T-helper 2 cell (primary cell): ENCODE measurements at places on chromosomes 2 and 18.

DNA sequence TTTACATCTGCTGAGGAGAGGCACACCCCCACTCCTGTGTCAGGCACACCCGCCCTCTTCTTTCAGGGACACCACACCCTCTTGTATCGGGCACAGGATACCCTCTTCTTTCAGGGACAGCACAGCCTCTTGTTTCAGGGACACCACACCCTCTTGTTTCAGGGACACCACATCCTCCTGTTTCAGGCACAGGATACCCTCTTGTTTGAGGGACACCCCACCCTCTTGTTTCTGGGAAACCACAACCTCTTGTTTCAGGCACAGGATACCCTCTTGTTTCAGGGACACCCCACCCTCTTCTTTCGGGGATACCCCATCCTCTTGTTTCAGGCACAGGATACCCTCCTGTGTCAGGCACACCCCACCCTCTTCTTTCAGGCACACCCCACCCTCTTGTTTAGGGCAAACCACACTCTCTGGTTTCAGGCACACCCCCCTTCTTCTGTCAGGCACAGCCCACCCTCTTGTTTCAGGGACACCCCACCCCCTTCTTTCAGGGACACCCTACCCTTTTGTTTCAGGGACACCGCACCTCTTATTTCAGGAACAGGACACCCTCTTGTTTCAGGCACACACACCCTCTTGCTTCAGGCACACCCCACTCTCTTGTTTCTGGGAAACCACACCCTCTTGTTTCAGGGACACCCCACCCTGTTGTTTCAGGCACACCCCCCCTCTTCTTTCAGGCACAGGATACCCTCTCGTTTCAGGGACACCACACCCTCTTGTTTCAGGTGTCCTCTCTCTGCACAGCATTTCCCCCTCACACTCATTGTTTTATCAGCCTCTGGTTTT is 96.2 kb downstream of the TPO start:
- no peak for DNase-seq

DNA sequence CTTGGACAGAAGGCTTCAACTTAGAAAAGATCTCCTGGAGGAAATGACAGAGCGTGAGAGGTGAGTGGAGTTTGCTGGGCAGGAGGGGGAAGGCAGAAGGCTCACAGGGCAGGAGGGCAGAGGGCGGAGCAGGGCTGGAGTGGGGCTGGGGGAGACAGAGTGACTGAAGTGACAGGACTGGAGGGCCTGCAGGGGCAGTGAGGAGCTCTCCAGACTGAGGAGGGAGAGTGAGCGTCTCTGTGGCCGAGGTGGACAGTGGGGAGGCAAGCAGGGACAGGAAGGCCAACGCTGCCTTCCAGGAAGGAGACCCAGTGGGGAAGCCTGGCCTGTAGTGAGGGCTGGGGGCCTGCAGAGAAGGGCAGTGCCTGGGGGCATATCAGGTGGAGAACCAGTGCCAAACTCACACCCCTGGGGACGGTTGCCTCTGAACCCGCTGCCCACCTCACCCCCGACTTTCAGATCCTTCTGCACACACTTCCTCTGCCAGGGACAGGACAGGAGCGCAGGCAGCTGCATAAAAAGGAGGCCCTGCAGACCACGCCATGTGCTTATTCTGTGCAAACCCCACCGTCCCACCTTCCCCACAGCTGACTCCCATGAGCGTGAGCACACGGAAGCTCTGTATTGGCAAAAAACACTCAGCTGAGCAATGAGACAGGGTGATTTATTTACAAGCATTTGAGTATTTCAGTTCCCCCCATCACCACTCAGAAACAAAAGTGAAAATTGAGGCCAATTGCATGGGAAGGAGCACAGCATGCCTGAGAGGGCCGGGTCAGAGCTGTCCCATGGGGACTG is 244.3 kb downstream of the FAM210A start:
- DNase-seq = no peak

GRCh38 chr2:129611471-129611870 is 368.0 kb upstream of the RAB6C start:
- no peak for DNase-seq

DNA sequence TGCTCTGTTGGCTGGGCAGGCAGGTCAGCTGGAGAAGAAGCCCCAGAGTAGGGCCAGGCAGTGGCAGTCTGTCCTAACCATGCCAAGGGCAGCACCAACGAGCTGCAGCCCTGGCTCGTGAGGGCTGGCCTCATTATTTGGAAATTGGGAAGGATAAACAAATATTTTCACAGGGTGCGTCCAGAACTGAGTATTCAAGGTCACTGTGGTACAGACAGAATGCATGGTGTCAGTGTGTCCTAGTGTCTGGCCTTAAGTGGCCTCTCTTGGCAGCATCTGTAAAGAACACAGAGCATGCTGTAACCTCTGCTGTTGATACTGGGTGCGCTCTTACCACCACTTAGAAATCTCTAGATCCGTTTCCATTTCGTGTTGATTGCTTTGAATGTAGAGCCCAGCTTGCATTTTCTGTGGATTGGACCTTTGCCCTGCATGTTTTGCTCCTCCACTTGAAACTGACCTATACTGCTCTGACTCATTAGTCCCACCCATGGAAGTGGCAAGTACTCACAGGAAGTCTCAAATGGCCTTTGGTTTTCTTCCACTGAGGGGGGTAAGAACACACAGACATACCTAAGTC is 88.2 kb downstream of the GREB1L start:
- DNase-seq = no peak

GRCh38 chr18:37334631-37335408 is 230.8 kb downstream of the CELF4 start:
- DNase-seq = no peak

DNA sequence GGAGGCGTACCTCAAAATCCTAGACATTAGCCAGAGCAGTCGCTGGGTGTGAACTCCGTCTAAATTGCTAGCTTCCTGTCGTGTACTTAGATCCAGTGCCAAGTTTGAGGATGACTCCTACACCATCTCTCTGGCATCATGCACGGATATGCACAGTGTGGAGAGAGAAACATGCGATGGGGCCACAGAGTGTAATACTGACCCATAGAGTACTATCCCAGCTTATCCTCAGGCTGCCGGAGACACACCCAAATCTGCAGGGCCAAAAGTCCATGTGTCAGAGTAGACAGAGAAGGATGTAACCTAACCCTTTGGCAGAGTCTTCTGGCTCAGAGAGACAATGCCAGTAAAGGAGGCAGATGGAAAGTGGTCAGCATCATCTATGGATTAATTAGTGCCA is 84.2 kb downstream of the ARL4C start:
- DNase-seq = no peak

- DNase-seq = no peak
Observed at GRCh38 chr2:144759746-144760145, 239.8 kb upstream of the ZEB2 start.

DNA sequence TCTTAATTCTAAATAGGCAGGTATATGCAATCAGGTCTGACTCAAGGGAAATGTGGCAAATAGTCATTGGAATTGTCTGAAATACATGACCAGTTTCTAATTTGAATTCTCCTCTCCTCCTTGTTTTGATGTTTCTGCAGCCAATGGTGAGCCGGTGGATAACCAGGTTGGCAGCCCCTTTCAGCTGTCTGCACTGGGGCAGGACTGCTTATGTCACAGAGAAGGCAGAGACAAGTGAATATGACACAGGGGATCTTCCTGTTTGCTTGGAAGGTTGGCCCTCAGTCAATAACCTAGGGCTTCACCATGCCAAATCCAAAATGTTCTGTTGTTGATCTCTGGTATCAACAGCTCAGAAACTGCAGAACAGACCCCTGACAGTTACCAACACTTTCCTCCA is 12.1 kb downstream of the MYT1L start:
- DNase-seq = no peak

GRCh38 chr2:203649176-203649814 is 57.1 kb upstream of the CD28 start:
- no peak for DNase-seq

- DNase-seq = no peak
Observed at GRCh38 chr18:26813043-26813442, 52.5 kb downstream of the AQP4 start.

GRCh38 chr2:203510941-203511305 is 24.2 kb downstream of the RAPH1 start:
- no peak for DNase-seq

DNA sequence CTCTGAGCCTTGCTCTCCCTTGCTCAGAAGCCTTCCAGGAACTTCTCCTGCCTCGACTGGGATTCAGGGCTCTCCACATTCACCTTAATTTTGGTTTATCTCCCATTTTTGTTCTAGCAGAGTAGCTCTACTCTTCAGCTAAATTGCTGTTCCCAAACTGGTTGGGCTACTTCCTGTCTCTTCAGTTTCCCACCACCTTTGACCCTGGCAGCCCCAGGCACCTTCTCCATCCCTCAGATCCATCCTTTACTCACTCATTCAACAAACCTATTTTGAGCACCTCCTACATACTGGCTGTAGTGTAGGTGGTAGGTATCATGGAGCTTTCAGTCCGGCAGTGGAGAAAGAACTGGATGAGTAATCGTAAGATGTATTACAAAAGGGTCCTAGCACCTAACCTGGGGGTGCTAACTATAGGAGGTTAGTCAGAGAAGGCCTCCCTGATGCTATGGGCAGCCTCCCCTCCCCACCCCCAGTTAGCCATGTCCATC is 26.3 kb downstream of the MERTK start:
- no peak for DNase-seq

- no peak for DNase-seq
Observed at GRCh38 chr2:100855084-100855483, 35.1 kb downstream of the NPAS2 start.

- DNase-seq = no peak
Observed at GRCh38 chr18:71329114-71329513, 1040.3 kb downstream of the SOCS6 start.

- DNase-seq = no peak
Observed at GRCh38 chr18:58048081-58048642, 4.1 kb downstream of the NEDD4L start.

GRCh38 chr18:57819671-57820460 is 16.8 kb upstream of the ATP8B1 start:
- no peak for DNase-seq

DNA sequence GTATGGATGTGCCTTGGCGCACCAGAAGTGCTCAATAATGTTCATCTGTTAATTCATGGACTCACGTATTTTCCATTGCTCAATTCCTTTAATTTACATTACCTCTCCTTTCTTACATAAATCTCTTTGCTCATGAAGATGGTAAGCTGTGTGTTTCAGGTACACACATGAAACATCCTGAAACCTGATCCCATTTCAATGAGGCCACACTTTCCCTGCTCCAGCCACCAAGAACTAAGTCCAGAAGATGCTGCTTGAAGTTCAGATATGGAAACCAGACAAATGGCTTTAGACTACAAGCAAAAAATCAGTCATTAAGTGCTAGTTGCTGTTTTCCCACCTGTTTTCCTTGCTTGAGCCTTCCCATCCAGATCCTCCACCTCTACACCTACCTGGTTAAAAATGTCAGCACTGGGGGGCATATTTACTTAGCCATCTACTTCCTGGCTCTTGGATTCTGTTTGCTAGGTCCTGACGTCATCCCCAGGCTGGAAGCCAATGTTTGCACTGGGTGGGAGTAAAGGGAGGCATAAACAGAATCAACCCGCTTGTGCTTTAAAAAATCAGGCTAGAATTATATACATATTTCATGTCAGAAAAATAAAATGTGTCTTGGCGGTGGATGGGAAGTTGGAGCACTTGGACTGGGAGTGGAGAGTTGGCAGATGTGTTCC is 309.7 kb downstream of the OSR1 start:
- DNase-seq = no peak

GRCh38 chr2:115122701-115123100 is 680.3 kb downstream of the DPP10 start:
- DNase-seq = no peak

DNA sequence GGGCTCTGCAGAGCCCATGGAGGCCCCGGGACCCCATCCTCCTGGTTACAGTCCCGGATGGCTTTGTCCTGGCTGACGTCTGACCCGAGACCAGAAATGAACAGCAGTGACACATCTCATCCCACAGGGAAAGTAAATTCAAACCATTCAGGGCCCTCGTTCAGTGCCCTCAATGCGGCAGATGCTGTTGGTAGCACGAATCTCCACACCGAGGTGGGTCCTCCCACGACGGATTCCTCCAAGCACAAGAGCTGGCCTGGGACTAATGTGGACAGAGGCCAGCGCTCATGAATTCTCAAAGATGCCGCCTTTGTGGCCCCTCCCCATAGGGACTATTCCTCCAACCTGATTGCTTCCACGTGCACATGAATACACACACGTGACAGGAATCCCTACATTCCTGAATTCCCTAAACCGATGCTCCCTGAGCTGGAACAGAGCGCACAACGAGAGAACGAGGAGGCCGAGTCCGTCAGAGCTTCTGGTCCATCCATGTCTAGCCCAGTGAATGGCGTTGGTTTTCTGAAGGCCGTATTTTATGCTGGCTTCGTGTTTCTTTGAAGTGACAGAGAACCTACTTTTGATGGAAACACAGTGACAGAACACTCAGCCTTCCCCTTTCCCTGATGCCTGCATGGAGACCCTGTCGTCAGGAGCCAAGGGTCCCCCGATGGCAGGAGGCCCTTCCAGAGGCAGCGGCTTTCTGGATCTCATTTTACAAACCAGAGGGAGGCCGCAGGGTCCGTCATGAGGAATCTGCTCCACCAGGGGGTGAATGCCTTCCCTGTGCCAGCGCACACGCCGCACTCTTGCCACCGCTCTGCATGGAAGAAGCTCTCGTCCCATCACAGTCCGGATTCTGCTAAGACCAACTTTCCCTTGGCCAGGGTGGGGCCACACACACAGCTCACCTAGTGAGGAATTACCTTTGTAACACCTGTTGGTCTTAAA is 64.3 kb upstream of the SNTG2 start:
- no peak for DNase-seq

DNA sequence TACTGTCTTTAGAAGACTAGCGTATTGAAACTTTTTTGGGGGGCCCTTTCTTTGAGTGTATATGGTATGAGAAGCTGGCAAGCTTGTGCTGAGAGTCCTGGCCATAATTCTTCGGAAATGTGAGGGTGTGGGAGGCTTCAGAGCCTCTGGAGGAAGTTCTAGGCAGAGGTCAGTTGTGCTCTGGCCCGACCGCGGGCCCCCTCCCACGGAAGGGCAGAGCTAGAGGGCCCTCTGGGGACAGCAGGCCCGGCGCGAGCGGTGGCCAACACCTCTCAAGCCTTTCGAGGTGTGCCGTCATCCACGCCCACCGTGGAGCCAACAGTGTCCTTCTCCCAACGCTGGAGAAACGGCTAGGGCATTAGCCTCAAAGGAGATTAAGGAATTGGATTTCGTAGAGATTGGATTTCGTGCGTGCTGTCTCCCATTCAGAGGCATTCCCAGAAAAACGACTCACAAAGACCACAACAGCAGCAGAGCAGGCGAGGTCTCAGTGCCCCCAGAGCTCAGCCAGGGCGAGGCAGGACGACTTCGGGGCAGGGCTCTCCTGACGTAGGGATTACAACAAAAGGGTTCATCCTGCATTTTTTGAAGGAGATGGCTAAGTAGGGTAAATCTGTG is 2.2 kb upstream of the MTCL1 start:
- DNase-seq = no peak

GRCh38 chr2:70988151-70988550 is 6.5 kb downstream of the TEX261 start:
- no peak for DNase-seq

GRCh38 chr2:144713410-144713809 is 193.5 kb upstream of the ZEB2 start:
- DNase-seq = no peak

- DNase-seq = no peak
Observed at GRCh38 chr18:78934003-78934402, 45.6 kb upstream of the SALL3 start.

GRCh38 chr18:41674506-41674905 is 280.5 kb upstream of the PIK3C3 start:
- no peak for DNase-seq

GRCh38 chr2:45627911-45628310 is 16.8 kb upstream of the SRBD1 start:
- DNase-seq = no peak

GRCh38 chr2:122748552-122749011 is 993.1 kb downstream of the TSN start:
- no peak for DNase-seq
